ENCODE measurements at places on chromosomes 7 and 10.

DNA sequence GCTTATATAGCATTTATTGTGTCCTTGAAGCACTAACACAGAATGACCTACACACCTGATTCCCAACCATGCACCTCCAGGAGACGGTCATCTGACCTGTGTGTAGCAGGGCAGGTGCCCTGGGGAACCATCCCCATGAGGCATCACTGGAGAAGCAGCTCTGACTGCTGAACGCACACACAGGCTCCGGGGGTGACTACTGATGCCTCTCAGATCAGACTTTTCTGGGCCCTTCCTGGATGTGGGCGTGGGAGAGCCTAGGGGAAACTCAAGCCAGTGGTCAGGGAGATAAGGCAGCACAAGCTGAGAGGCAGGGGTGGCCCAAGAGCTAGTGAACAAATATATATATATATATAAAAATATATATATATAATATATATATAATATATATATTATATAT lies 37.6 kb downstream of the CPXM2 start:
- DNase-seq, result no peak

DNA sequence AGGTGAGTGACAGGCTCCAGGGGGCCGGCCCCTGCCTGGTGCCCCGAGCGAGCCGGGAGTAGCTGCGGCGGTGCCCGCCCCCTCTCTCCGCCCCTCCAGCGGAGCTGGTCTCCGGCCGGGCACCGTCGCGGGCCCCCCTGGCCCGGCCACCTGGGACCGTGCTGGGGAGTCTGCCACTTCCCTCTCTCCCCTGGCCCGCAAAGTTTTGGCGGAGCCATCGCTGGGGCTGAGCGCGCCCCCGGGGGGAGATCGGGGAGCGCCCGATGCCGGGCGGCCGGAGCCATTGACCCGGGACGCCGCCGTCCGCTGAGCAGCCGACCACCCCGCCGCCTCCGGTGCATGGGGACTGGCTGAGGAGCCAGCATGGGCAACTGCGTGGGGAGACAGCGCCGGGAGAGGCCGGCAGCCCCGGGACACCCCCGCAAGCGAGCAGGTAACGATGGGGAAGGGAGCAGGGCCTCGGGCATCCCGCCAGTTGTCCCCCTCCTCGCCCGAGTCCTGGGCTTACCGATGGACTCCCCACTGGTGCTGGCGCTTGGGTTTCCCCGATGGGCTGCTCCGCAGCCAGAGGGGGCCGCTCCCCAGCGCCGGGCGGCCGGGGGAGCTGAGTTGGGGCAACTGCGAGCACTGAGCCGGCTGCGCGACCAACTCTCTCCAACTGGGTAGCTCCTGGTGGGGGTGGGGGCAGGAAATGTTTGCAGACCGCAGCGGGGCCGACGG lies at the start of gene UBTD1:
UBTD1 (plus strand) TSS at position 84 of the 720 bp plus-strand sequence; CDS start at position 364, 280 bp downstream.
- DNase-seq, result no peak

- DNase-seq, result no peak
These were observed 8.8 kb downstream of the PAPSS2 start for GRCh38 chr10:87668324-87669074.

GRCh38 chr10:102230264-102230860 lies 4.3 kb downstream of the ELOVL3 start:
- DNase-seq, result peak; percentile 63

DNA sequence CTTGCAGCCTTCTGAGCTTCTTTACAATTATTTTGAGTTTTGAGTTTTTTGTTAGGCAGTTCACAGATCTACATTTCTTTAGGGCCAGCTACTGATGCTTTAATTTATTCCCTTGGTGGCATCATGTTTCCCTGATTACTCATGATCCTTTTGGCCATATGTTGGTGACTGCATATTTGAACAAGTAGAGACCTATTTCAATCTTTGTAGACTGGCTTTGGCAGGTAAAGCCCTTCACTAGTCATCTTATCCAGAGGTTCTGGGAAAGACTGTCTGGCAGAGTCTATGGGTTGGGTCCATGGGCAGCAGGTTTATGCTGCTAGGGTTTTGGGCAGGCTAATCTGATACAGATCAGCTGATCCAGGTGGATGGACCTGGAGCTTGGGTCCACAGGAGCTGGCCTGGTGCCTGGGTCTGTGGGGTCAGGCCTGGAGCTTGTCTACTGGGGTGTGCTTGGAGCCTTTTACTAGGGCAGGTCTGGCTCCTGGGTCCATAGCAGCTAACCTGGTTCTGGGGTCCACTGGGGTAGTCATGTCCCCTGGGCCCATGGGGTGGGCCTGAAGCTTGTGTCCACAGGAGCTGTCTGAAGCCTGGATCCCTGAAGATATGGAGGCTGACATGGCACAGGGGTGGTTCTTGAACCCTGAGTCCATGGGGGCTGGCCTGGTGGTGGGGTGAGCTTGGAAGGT lies 72.7 kb downstream of the GPR85 start:
- DNase-seq, result no peak

GRCh38 chr10:22805304-22805703 lies 90.9 kb upstream of the PIP4K2A start:
- no peak for DNase-seq

- no peak for DNase-seq
These were observed 59.2 kb downstream of the CHCHD3 start for GRCh38 chr7:133022661-133023060.

GRCh38 chr10:110530131-110530831 lies 32.6 kb downstream of the DUSP5 start:
- DNase-seq, result no peak

DNA sequence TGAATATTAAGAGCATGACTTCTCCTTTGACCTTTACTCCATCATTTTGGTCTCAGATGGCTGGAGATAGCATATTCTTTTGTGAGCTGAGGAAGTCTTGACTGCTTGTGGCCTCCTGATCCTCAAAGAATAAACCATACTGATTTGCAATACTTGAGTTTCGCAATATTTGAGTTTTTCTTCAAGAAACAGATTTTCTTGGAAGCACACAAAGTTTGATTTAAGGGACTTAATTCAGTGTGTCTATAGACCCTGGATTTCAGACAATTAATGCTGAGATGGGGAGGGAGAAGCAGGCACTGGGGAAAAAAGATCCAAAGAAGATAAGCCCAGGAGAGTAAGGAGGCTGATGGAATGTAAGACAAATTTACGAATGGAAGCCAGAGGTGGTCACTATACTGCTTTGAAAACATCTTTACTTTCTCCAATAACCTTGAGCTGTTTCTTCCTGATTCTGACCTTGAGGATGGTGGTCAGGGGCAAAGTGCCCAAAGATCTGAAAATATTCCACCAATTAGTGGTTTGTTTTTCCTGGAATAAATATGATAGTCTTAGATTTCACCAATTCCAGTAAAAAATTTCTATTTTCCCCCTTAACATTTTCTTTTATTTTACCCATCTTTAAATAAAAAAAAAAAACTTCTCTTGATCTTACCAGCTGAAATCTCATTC lies 7.5 kb downstream of the EPDR1 start:
- no peak for DNase-seq

DNA sequence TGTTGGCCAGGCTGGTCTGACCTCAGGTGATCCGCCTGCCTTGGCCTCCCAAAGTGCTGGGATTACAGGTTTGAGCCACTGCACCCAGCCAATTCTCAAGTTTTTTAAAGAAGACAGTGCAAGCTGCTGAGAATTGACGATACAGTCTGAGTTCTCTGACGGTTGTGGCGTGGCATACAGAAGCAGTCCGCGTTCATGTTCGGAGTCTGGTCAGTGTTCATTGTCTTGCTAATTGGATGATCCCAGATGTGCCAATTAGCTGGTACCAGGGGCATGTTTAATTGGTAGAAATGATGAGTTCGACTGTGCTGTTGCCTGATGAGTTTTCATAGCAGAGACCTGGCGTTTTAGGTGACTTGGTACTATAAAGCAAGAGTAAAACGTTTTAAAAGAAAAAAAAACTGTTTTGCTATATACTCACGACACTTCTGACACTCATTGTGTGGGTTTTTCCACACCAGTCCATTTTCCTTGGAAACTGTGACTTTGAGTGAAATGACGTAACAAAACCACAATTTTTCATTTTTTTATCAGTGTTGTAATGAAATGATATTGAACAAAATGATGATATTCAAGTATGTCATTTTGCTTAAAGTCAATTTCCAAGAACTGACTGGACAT lies 32.3 kb downstream of the CAMK1D start:
- DNase-seq, result no peak

GRCh38 chr7:105788816-105789349 lies 87.5 kb downstream of the ATXN7L1 start:
- DNase-seq, result no peak

DNA sequence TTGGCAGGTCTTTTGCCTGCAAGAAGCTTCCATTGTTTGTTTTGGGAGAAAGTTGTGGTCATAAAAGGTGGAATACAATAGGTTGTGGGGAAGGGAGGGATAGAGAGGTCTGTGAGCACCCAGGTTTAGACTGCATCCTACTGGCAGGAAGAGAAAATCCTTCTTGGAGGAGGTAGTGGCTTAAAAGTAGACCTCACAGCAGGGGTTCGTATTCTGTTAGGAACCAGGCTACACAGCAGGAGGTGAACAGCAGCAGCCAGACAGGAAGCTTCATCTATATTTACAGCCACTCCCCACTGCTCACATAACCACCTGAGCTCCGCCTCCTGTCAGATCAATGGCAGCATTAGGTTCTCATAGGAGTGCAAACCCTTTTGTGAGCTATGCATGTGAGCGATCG lies 245.3 kb downstream of the NSUN6 start:
- peak; percentile 41 for DNase-seq

DNA sequence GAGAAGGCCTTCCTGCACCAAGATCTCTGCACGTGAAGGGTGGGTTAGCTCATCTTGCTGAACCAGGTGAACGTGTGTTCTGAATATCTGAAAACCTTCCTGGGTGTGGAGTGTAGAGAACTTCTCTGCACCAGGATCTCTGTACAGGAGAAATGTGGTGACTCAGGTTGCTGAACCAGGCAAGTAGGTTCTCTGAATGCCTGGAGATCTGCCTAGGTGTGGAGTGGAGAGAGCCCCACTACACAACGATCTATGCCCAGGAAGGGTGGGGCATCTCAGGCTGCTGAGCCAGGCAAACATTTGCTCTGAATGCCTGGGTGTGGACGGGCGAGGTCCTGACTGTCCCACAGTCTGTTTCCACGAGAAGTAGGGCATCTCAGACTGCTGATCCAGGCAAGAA lies 1002.3 kb upstream of the KCND2 start:
- no peak for DNase-seq

DNA sequence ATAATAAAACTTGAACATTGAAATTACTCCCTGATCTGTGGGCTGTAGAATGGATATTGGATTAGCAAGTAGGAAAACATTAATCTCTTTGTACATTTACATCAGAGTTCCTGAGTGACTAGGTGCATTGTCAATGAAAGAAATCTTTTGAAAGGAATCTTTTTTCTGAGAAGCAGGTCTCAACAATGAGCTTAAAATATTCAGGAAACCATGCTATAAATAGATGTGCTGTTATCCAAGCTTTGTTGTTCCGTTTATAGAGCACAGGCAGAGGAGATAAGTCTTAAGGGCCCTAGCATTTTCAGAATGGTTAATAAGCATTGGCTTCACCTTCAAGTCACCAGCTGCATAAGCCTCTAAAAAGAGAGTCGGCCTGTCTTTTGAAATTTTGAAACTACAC lies 41.3 kb upstream of the SLC16A12 start:
- DNase-seq, result no peak

DNA sequence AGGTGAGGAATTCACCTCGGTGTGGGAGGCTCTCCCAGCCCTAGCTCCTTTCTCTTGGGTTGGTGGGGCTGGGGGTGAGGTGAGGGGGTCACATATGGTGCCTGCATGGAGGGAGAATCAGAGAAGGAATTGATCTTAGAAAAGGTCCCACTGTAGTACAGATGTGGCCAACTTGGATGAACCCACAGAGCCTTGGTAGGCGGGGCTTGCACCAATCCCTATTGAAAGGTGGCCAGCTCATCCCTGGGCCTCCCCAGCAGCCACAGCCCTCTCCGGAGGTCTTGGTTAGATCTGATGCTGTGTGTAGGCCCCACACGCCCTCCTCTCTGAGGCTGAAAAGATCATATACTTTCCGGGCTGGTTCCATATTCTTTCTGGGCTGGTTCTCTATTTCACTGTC lies 19.0 kb downstream of the HKDC1 start:
- DNase-seq, result no peak

DNA sequence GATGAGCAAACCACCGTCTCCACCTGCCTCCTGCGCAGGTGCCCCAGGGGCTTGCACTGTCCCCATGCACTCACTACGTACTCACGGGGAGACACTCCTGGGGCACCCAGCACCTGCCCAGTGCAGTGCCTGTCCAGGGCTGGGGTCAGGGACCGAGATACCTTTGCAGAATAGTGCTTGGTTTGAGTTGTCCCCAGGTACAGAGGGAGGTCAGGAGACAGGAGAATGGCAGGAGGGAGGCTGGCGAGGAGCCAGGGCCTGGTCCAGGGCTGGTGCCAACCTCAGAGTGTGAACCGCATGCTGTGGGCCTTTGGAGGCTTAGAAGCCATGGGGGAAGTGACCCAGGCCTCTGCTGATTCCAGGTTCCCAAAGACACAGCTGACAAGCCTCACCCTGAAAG lies 110.1 kb upstream of the GPR26 start:
- DNase-seq, result no peak

DNA sequence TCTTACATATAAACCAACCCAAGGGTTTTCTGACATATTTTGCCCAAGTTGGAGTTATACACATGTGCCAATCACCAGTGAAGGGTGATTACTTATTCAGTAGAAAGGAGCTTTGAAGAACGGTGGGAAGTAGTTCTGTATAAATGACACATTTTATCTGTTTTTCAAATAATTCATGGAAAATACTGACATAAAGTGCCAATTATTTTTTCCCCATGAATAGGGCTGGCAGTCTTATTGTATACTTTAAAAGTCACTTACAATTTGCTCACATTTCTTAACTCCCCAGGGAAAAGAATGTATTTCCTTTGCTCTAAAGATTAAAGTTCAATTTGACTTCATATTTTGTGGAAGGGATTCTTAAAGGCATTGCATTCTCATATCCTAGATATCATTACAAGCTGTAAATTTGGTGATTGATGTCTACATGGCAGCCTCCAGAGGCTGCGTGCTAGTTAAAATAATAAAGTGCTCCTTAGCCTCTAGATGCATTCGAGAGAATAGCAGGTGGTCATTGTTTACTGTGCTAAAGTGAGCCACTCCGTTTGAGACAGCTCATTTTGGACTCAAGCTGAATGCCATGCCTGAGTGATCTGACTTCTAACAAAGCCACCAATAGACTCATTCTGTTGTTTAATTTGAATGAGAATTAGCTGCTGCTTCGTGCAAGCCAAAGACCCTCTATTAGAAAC lies 148.8 kb upstream of the NRP1 start:
- DNase-seq, result peak; percentile 98

- no peak for DNase-seq
These were observed 52.6 kb downstream of the LARP4B start for GRCh38 chr10:878895-879294.

- DNase-seq, result no peak
These were observed 58.9 kb upstream of the PPP1R9A start for GRCh38 chr7:94848531-94848930.

Measured in HAP-1 (cell line).